CD4-positive, alpha-beta T cell treated with Interleukin-12 subunit alpha and Interleukin-12 subunit beta, for 1 hour (primary cell): ENCODE measurements at places on chromosomes 1 and 21.

DNA sequence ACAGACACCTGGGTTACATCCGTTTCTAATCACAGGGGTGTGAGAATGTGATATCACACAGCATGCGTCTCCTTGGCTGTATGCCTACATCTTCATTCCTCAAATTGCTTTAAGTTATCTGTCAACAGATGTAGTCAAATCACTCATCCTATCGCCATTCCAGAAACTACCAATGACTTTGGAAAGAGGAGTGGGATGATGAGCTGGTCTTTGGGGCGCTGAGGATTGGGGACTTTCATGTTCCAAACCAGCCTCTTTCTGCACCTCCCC lies 104.8 kb downstream of the NAV1 start:
- DNase-seq: no peak

GRCh38 chr1:110188035-110188618 lies 22.0 kb upstream of the KCNC4 start:
- DNase-seq: no peak

GRCh38 chr1:161987303-161987702 lies 36.4 kb downstream of the OLFML2B start:
- no peak for DNase-seq

DNA sequence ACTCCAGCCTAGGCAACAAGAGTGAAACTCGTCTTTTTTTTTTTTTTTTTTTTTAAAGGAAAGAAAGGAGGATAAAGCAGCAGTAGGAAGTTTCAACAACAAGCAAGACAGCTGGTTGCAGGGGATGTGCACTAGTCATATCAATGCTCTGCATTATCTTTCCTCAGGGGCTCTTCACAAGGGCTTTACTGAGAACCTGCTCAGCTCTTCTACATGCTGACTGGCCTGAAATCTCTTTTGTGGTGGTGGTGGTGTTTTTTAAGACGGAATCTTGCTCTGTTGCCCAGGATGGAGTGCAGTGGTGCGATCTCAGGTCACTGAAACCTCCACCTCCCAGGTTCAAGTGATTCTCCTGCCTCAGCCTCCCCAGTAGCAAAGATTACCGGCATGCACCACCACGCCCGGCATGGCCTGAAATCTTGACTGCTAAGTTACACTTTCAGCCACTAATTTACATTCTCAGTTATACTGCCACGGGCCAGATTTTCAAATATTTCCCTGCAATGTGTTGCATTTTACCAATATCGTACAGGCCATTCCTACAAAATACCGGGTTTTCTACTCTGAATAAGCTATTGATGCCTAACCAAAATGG lies 68.0 kb downstream of the PUM1 start:
- DNase-seq: no peak

DNA sequence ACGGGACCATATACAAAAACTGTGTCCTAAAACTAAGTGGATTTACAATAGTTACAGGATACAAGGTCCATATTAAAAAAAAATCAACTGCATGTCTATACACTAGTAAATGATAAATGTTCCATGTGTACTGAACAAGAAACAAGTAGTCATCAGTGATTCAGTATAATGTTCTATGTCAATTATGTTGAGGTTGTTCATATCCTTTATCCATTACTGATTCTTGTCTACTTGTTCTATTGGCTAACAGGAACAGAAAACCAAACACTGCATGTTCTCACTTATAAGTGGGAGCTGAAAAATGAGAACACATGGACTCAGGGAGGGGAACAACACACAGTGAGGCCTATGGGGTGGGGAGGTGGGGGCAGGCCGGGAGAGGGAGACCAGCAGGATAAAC lies 90.5 kb downstream of the CDC42BPA start:
- no peak for DNase-seq

DNA sequence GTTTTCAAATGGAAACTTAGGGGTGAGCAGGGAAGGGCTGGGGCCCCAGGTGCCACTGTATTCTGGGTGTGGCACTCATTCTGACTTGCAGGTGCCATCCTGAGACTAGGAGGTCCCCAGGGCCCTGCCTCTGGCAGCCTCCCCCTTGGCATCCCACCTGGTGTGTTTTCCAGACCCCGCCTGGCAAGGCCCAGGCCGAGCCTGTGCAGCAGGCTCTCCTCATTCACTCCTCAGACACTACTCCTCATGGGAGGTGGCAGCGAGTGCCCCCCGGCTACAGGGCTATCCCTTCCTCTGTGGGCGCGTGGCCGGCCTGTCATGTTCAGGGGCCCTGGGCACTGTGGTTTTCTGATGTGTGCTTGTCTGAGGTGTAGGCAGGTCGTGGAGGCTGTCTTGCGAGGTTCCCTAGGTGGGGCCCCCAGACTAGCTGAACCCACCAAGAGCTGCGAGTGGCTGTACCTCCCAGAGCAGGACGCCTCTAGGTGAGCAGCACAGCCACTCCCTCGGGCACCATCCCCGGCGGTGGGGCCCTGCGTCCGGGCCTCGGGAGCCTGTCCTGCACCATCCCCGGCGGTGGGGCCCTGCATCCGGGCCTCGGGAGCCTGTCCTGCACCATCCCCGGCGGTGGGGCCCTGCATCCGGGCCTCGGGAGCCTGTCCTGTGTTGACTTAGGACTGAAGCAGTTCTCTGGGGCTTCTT lies 13.2 kb downstream of the SLX9 start:
- DNase-seq: no peak

- DNase-seq: no peak
These were observed 461.8 kb upstream of the CXADR start for GRCh38 chr21:17051054-17051453.

DNA sequence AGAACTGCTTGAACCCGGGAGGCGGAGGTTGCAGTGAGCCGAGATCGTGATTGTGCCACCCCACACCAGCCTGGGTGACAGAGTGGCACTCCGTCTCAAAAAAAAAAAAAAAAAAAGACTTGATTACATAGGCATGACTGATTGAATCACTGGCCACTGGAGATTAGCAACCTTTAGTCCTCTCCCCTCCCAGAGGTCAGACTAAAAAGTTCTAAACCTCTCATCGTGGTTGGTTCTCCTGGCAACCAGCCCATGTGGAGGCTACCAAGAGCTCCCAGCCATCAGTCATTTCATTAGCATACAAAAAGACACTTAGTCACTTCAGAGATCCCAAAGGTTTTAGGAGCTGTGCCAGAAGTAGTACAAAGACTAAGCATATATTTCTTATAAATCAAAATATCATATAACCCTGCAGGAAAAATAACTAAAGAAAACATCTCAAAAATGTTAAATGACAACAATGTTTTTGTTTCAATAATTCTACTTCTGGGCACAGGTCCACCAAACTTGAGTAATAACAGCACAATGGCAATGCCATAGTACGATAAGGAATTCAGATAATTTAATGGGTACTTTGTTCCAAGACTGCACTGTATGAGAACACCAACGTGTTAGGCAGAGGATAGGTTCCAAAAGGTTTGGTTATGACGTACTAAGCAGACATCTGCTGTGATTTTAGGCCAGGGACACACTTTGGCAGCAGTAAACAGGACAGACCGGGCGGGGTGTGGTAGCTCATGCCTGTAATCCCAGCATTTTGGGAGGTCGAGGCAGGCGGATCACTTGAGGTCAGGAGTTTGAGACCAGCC lies 18.1 kb downstream of the USP48 start:
- DNase-seq: no peak

DNA sequence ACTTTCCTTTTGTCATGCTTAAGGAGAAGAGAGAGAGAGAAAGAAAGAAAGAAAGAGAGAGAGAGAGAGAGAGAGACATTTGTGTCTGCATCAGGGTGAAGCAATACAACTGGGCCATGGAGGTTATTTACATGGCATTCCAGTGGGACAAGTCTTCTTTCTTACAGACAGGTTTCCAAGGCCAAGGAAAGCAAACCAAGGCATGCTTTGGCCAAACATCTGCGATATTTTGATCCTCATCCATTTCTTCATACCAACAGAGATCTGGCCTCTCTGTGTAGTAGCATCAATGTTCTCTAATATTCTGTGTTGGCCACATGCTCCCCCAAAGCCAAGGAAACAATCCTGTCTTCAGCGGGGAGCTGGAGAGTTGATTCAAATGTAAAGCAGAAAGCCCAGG lies 292.1 kb downstream of the SETD4 start:
- DNase-seq: no peak

- peak; percentile 53 for DNase-seq
These were observed 47.2 kb downstream of the S1PR1 start for GRCh38 chr1:101284021-101284420.

GRCh38 chr1:15991427-15992186 lies 12.4 kb upstream of the SRARP start:
- DNase-seq: no peak

DNA sequence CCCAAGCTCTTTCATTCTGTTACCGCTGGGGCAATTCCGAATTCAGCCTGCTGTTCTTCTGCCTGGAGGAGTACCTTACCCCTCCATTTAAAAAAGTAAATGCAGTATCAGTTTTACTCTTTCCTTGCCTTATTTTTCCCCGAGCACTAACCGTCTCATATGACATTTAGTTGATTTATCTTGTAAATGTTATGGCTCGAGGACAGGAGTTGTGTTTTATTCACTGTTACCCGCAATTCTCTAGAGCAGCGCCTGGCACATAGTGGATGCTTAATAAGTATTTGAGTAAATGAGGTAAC lies 425 bp upstream of the TADA1 start:
- DNase-seq: no peak

DNA sequence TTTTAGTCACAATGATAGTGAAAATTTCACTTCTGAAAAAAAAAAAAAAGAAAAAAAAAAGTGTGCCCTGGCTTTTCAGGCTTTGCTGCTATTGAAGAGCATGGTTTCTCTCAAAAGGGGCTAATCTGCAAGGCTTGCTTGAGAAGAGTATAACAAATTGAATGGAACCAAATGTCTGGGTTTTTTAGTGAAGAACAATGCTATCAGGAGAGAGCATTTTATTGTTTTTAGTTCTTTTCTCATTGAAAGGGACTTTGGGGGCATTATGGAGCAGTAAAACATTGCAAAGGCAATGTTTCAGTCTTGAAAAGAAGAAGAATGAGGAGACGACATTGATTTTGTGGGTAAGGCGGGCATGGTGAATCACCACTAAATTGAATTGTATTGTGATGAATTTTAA lies 28.2 kb downstream of the VCAM1 start:
- no peak for DNase-seq

DNA sequence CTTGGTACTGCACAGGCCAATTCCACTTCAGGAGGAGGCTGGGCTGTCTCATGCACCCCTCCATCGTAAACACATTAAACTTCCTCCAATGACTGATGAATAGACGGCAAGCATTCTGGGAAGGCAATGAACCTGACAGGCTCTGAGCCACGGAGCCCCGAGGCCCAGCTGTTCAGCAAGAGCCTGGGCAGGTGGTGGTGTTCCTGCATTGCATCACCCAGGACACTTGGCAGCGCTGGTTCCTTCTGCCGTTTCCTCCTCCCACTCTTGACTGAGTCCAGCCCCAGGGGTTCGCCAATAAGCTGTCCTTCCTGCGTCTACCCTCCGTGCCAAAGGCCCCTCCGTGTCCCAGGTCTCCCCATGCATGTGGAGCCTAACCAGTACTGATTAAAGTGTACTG lies 109.8 kb downstream of the JAK1 start:
- no peak for DNase-seq

GRCh38 chr1:226420897-226421296 lies 13.0 kb upstream of the PARP1 start:
- DNase-seq: no peak
